ENCODE measurements at places on chromosomes 3 and 15.
A peak's percentile ranks its signal among the peaks of the same experiment; 100 is the strongest.

GRCh38 chr3:76991165-76991564, 48.7 kb upstream of the ROBO2 start:
- H3K36me3 ChIP-seq: no peaks in the 10 kb centered on the region
- H3K4me1 ChIP-seq: no peaks in the 10 kb centered on the region
- no peak overlapping the region for H3K27ac ChIP-seq
- H3K27me3 ChIP-seq: no peaks in the 10 kb centered on the region

DNA sequence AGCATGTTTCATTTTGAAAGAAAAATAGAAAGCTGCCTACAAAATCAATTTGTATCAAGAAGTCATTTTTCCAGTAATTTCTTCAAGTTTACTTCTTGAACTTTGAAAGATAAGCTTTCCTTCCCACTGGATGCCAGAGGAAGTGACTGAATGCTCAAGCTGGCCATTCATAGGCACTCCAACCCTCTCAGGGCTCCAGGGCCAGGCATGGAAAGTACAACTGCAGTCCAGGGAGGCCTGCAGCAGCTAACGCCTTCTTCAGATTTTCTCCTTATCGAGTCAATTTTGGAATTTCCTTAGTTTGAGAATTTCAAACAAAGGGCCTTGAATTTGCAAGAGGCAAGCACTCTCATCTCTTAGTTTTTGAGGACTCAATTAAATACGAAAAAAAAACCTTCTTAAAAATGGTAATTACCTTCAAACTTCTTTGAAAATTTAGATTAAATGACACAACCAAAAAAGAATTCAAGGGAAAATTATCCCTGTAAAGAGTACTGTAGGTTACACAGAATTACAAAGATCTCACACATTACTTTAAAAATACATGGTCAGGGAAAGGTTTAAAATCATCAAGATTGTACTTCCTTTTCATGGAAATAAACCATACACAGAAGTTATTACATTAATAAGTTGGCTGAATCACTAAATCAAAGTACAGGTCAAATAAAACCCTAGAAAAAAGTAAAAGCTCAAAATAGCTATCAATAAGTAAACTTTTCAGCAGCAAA, 2.5 kb downstream of the UBP1 start:
- H3K27me3 ChIP-seq: no peaks in the 10 kb centered on the region
- H3K36me3 ChIP-seq: no peaks in the 10 kb centered on the region
- H3K4me3 ChIP-seq: peak overlapping the region; percentile 73
- peaks cover 37% of the 10 kb centered on the region for H3K4me1 ChIP-seq
- H3K27ac ChIP-seq: peak overlapping the region; percentile 4

GRCh38 chr3:109136523-109136922, at the start of gene C3orf85:
Gene C3orf85 (plus strand): TSS chr3:109136719. CDS start chr3:109136848, 129 bp downstream.
- H3K27me3 ChIP-seq: no peaks in the 10 kb centered on the region
- H3K36me3 ChIP-seq: peaks cover 6% of the 10 kb centered on the region
- no peak for DNase-seq
- H3K27ac ChIP-seq: peak within 1 kb of the TSS; percentile 71
- H3K4me1 ChIP-seq: no peaks in the 10 kb centered on the region

DNA sequence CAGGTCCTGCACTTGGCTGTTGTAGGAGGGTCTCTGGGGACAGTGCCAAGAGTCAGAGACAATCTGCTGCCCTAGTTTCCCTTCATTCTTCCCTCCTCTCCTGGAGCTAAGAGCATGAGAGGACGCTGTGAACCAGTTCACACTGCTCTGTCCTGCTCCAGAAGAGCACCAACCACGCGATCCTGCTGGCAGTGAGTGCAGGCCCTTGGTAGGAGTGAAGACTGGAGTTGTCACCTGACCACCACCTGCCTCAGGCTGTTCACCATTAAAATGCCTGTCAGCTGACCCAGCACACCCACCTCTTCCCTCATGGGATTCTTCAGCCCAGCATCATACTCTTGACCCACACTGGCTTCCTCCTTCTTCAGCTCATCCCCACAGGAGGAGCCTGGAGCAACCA, 2.9 kb downstream of the TM6SF1 start:
- no peaks in the 10 kb centered on the region for H3K36me3 ChIP-seq
- no peak overlapping the region for H3K27ac ChIP-seq
- no peaks in the 10 kb centered on the region for H3K4me1 ChIP-seq
- H3K27me3 ChIP-seq: no peaks in the 10 kb centered on the region
- no peak for DNase-seq
- H3K4me3 ChIP-seq: no peak overlapping the region

GRCh38 chr3:184295771-184296170, 3.3 kb upstream of the PSMD2 start:
- no peak overlapping the region for H3K27ac ChIP-seq
- no peaks in the 10 kb centered on the region for H3K27me3 ChIP-seq
- H3K4me3 ChIP-seq: no peak overlapping the region

DNA sequence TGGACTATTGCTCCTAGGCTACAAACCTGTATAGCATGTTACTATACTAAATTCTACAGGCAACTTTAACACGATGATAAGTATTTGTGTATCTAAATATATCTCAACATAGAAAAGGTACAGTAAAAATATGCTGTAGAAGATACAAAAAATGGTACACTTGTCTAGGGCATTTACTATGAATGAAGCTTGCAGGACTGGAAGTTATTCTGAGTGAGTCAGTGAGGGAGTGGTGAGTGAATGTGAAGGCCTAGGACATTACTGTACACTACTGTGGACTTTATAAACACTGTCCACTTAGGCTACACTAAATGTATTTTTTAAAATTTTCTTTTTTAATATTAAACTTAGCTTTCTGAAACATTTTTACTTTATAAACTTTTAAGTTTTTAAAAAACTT, 140.5 kb upstream of the SGO1 start:
- H3K4me3 ChIP-seq: no peak overlapping the region
- H3K27me3 ChIP-seq: no peaks in the 10 kb centered on the region
- no peaks in the 10 kb centered on the region for H3K4me1 ChIP-seq
- DNase-seq: no peak
- H3K27ac ChIP-seq: no peak overlapping the region
- no peaks in the 10 kb centered on the region for H3K36me3 ChIP-seq
